ENCODE measurements at places on chromosomes 13 and 19.

DNA sequence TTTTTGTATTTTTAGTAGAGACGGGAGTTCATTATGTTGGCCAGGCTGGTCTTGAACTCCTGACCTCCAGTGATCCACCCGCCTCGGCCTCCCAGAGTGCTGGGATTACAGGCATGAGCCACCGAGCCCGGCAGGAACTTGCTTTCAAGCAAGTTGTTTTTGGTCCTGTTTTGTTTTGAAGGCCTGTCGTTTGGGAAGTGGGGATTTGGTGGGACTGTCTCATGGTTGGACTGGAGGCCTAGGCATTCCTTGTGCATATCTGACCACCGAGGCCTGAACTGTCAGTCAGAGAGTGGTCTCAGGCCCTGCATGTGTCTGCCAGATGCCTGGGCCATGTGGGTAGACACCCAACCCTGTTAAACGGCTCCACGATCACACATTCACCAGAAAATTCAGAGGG, 26.3 kb downstream of the UBXN6 start:
- no peak for DNase-seq

DNA sequence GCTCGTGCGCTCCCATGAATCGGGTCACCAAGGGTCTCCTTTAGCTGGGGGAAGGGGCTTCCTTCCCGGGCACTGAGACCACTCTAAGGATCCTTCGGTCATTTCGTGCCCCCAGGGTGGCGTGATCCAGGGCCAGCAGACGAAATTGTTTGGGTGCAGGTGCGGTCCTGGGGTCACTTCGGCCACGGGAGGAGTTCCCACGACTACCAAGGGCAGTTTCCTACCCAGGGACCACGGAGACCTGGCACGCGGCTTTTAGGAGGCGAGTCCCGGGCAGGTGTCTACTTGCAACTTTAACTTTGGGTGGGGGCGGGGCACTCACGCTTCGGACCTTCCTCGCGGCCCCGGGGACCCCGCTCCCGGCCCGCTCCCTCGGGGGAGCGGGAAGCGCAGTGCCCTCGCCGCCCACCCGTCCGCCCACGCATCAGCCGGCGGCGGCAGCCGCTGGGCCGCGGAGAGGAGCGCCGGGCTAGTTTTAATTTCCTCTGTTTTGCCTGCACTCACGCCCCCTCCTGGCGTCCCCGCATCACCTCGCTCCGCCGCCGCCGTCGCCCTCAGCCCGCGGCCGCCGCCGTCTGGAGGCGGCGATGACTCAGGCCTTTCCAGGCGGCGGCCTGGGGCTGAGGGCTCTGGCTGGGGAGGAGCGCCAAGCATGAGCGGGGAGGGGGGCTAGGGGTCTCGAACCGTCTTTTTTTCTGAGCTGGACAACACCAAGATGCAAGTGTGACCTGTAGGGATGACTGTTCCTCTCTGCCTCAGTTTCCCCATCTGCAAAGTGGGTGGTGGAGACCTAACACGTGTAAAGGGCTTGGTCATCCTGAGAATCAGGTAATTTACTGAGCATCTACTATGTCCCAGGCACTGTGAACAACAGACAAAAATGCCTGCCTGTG, 21.8 kb downstream of the OLFM2 start:
- DNase-seq = peak; percentile 93

GRCh38 chr19:40802300-40803169, 3.5 kb downstream of the EGLN2 start:
- DNase-seq = peak; percentile 69

GRCh38 chr19:43124360-43124759, 41.9 kb upstream of the PSG2 start:
- no peak for DNase-seq

- DNase-seq = no peak
Observed at GRCh38 chr13:110272227-110272626, 34.7 kb downstream of the COL4A1 start.

Measured in hematopoietic multipotent progenitor cell treated with erythropoietin and hydrocortisone succinate and interleukin-3 and kit ligand, for 6 days (in vitro differentiated cells).